GM23338 (cell line): ENCODE measurements at places on chromosomes 1 and 21.

GRCh38 chr1:178539291-178539690, 26.4 kb downstream of the TEX35 start:
- no peak for DNase-seq

GRCh38 chr1:223496883-223497282, 103.7 kb downstream of the CCDC185 start:
- DNase-seq, result no peak

- no peak for DNase-seq
Measured at GRCh38 chr1:172149346-172149745, 271.1 kb upstream of the C1orf105 start.

- no peak for DNase-seq
Measured at GRCh38 chr1:65691152-65691900, 101.4 kb upstream of the PDE4B start.

DNA sequence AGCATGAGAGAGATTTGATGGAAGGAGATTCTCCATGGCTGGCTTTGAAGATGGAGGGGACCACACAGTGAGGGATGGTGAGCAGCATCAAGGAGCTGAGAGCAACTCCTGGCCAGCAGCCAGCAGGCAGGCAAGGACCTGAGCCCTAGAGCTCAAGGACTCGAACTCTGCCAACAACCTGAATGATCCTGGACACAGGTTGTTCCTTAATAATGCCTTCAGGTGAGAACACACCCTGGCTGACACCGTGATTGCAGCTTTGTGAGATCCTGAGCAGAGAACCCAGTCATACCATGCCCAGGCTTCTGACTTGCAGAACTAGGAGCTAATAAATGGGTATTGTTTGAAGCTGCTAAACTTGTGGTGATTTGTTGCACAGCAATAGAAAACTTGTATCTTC, 183.1 kb downstream of the LMX1A start:
- no peak for DNase-seq

- no peak for DNase-seq
Measured at GRCh38 chr1:93818570-93818959, 60.4 kb downstream of the DNTTIP2 start.

- no peak for DNase-seq
Measured at GRCh38 chr1:12454406-12455391, 163.3 kb downstream of the DHRS3 start.

GRCh38 chr1:82227306-82228095, 426.8 kb downstream of the ADGRL2 start:
- DNase-seq, result no peak

GRCh38 chr1:33242652-33243051, 13.6 kb upstream of the ZNF362 start:
- no peak for DNase-seq

- peak; percentile 24 for DNase-seq
Measured at GRCh38 chr1:40712405-40712944, 21.0 kb downstream of the NFYC start.

GRCh38 chr21:41366522-41367151, 4.8 kb downstream of the MX2 start:
- DNase-seq, result no peak

- no peak for DNase-seq
Measured at GRCh38 chr1:204697893-204698292, 12.4 kb upstream of the LRRN2 start.

DNA sequence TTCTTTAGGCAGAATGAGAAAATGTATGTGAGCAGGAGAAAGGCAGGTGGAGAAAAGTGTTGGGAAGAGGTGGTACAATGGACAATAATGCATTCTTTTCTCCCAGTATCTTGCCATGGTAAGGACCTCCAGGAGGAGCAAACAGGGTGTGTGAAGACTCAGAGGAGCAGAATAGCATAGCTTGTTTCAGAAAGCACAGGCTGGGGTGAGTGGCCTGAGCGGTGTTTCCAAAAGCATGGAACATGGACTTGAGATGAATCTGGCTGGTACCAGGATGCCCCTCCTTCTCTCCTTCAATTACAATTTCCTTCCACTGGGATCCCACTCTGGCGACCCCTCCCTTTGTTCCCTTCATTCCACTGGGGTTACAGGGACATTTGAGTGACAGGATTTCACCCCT, 123.4 kb upstream of the TNR start:
- peak; percentile 34 for DNase-seq

- DNase-seq, result peak; percentile 86
Measured at GRCh38 chr1:157948312-157949073, 45.0 kb upstream of the KIRREL1 start.

DNA sequence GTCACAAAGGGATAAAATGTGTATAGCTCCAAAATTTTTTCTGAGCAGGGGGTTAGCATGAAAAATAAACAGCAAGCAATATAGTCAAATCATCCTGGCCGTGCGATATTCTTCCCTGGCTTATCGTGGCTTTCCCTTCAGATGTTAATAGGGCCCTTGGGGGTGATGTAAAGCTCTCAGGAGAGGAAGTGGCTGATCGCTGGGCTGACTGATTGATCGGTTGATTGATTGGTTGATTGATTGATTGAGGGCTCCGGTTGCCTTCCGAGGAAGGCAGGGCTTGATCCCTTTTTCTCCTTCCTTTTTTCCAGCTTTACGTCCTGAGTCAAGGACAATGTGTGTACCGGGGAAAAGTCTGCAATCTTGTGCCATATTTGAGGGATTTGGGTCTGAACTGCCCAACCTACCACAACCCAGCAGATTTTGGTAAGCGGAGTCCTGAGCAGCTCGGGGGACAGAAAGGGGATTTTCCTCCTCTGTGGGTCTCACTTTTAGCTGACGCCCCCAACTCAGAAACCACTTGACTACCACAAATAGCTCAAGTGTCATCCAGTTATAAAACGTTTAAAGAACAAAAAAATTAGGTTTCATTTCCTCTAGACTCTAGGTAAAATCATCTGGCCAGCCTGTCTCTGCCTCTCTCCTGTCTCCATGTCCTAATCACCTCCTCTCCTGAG, 29.5 kb downstream of the TFF3 start:
- no peak for DNase-seq

- no peak for DNase-seq
Measured at GRCh38 chr1:225915538-225915991, 8.5 kb downstream of the PYCR2 start.

DNA sequence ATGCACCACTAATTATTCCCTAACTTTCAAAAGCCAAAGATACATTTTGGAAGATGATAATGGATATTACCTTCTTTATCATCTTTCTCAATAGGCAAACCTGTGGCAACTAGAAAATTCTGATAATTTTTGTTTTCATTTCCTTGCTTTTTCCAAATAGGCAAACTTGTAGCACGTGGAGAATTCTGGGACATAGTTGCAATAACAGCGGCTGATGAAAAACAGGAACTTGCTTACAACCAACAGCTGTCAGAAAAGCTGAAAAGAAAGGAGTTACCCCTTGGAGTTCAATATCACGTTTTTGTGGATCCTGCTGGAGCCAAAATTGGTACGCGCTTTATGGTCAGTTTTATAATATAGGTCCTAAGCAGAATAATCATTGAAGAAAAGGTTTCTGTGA, 1.5 kb downstream of the FPGT start:
- no peak for DNase-seq

DNA sequence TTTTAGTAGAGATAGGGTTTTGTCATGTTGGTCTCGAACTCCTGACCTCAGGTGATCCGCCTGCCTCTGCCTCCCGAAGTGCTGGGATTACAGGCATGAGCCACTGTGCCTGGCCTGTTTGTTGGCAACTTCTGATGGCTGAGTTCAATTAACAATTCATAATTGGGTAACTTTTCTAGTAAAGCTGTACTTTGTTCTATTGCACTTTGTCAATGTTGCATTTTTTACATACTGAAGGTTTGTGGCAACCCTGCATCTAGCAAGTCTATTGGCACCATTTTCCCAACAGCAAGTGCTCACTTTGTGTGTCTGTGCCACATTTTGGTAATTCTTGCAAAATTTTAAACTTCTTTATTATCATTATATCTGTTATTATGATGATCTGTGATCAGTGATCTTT, 64.5 kb upstream of the USP24 start:
- DNase-seq, result no peak

- DNase-seq, result no peak
Measured at GRCh38 chr1:175548774-175549173, 194.6 kb downstream of the TNR start.

DNA sequence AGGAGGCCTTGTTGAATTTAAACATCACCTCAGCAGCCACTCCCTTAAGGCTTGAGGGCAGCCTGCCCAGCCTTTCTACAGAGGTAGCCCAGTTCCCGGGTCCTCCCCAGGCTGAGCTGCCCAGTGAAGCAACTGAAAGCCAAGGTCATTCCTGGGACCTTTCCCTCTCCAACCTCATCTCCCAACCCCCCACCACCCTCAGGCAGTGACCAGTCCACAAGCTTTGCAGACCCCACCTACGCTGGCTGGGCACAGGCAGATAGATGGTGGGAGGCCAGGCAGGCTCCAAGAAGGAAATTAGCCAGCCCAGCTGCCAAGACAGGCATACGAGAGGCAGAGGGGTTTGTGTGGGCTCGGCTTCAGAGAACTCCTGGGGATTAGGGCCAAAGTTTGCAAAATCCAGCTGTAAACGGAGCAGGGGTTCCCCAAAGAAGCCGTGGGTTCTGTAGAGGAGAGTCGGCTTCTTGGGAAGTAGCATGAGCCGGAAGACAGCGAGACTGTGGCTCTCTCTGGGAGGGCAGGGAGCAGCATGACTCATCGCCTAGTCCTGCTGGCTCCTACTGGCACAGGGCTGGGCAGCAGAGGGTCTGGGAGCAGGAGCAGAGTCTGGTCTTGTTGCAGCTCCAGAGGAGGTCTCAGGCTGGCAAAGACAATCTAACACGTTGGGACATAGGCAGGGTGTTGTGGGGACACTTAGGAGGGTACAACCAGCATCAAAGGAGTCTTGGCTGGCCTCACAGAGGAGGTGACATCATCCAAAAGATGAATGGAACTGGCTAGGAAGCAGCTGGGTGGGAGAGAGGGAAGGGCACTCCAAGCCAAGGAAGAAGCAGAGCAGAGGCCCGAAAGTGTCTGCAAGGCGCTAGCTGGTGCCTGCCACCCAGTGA, 2.8 kb upstream of the ZC3H12A start:
- peak; percentile 64 for DNase-seq

DNA sequence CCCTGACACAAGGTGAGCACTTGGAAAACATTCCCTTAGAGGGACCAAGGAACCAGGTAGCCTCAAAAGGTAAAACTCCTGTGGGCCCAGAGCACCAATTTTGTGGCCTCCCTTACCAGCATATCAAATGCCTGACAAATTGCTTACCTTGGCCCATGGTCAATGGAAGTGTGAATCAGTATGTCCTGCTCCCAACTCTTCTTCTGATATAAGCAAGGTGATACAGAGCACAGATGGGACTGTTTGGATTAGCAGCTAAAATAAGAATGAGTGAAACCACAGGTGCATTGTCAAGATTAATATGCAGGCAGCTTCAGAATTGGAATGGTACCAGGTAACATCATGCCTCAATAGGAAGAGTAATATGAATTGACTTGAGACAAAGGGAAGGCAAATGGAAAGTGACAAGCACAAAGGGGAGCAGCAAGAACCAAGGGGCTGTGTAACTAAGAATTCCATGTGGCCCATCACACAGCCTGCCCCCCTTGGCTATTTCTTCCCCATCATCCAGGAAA, 156.8 kb upstream of the KCND3 start:
- DNase-seq, result no peak

DNA sequence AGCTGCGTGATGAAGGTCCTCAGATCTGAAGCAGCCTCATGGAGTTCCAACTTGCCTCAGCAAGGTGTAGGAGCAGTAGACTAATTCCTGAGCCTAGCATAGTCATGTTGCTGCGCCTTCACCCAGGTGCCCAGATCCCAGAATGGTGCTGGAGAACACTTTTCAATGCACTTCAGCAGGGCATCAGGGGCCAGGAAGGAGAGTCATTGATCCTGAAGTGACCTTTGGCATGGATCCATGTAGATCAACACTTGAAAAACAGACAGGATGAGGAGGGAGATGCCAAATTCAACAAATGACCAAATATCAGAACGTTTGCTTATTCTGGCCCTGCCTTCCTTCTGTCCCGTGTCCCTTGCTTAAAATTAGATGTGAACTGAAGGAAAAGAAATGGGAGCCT, 91.9 kb downstream of the LEPR start:
- DNase-seq, result no peak

GRCh38 chr1:170296211-170296610, 150.5 kb downstream of the NTMT2 start:
- DNase-seq, result no peak

DNA sequence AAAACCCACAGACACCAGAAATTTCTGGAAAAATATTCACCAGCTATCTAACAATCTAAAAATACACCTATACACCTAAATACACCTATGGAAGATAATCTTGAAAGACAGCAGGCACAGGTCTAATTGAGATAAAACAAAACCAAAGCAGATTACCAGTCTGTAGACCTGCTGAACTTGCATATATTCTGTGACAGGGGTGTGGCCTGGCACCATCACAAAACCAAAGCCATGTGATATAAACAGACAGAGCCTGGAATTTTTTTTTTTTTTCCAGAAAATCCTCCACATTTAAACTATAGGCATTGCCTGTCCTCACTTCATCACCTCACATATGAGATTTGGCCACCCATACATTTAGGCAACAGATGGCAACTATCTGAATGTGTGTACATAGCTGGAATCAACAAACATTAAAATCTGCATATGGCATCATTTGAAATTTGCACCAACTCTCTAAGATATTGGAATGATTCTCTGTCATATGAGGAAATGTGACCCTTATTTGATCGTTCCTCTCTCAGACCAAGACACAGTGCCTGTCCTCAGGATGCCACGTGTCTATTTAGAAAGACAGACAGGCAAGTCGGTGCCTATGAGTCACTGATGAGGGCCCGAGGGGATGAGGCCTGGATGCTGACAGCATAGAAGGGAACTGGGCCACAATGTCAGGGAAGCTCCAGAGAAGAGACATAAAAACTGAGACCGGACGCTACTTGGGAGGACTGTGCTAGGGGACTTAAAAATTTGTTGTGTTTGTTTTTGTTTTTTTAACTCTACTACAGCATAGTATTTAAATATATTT, 32.6 kb downstream of the NMNAT2 start:
- no peak for DNase-seq

- no peak for DNase-seq
Measured at GRCh38 chr1:177423090-177423489, 252.3 kb downstream of the BRINP2 start.

DNA sequence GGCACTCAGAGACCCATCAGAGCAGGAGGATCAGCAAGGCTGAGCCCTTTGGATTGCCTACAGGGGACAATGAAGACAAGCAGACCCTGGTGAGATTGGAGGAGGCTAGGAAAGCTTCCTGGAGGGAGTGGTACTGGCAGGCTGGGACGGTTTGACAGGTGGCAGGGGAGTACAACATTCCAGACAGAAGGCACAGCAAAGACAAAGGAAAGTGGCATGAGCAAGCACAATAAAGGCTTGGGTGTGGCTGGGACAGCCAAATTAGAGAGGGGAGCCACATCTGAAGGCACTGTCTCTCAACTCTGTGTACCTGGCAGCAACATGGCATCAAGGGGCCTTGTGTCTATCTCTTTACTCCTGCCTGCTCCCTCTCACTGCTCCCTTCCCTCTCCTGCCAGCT, 38.2 kb downstream of the DMAP1 start:
- no peak for DNase-seq

- no peak for DNase-seq
Measured at GRCh38 chr1:162297208-162297607, 79.4 kb downstream of the SPATA46 start.

GRCh38 chr21:32474179-32475059, 61.9 kb downstream of the EVA1C start:
- no peak for DNase-seq

- DNase-seq, result no peak
Measured at GRCh38 chr1:230563591-230563990, 78.7 kb upstream of the COG2 start.
